ENCODE measurements at places on chromosomes 7 and 10. TPM values are rescaled to one million over a fixed set of nuclear protein-coding genes. Genes with fewer than 3 reads are reported as not detected.

- no peak for DNase-seq
- no peaks in the 10 kb centered on the region for H3K36me3 ChIP-seq
- no peak overlapping the region for H3K27ac ChIP-seq
Observed at GRCh38 chr7:94832051-94832450, 75.3 kb upstream of the PPP1R9A start.

GRCh38 chr10:7672341-7673134 is 5.8 kb upstream of the ITIH5 start:
- H3K4me3 ChIP-seq: no peak overlapping the region
- no peak for DNase-seq
- H3K27ac ChIP-seq: no peak overlapping the region
- peaks cover 38% of the 10 kb centered on the region for H3K27me3 ChIP-seq
- H3K4me1 ChIP-seq: no peaks in the 10 kb centered on the region

- H3K27ac ChIP-seq: no peak overlapping the region
- H3K27me3 ChIP-seq: peaks cover 5% of the 10 kb centered on the region
- H3K36me3 ChIP-seq: no peaks in the 10 kb centered on the region
Observed at GRCh38 chr10:35579726-35580422, 25.3 kb upstream of the GJD4 start.

DNA sequence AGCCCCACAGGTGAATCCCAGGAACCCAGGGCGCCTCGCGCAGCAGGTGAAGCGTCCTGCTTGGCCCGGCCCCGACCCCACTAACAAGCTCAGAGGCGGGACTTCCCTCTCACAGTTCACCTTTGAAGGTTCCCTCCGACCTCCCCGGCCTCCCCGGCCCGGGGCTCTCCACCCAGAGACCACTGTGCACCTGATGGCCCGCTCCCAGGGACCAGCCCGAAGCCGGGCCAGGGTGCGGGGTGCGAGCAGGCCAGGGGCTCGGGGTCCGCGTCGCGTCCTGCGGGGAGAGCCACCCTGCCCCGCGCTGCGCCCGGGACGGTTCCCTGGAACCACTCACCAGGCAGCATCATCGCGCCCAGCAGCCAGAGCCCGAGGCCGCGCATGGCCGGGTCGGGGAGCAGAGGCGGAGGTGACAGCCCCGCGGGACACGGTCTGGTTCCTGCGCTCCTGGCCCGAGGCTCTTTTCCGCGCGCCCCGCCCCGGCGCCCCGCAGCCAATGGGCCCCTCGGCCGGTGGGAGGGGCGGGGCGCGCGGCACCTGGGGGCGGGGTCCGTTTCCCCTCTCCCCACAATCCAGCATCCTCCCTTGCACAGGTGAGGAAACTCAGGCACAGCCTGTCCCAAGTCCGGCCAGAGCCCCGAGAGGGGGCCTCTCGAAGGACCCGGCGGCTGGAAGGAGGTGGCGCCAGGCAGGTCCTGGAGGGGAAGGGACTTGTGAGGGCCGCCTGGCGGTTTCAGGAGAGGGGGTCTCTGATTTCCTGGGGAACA is at the start of gene ADAM8:
ADAM8 (minus strand) TSS at position 434 of the 767 bp plus-strand sequence; CDS start at position 383, 51 bp downstream.
- peaks cover 26% of the 10 kb centered on the region for H3K27me3 ChIP-seq
- DNase-seq: peak; percentile 48
- no peak within 1 kb of the TSS for H3K4me3 ChIP-seq
- no peak within 1 kb of the TSS for H3K27ac ChIP-seq
- peaks cover under 1% of the 10 kb centered on the region for H3K36me3 ChIP-seq
- peaks cover 62% of the 10 kb centered on the region for H3K4me1 ChIP-seq

GRCh38 chr10:11098666-11099065 is 81.0 kb downstream of the CELF2 start:
- H3K4me3 ChIP-seq: no peak overlapping the region
- H3K27ac ChIP-seq: no peak overlapping the region
- H3K27me3 ChIP-seq: no peaks in the 10 kb centered on the region
- peaks cover 28% of the 10 kb centered on the region for H3K4me1 ChIP-seq
- no peaks in the 10 kb centered on the region for H3K36me3 ChIP-seq
- DNase-seq: peak; percentile 26

DNA sequence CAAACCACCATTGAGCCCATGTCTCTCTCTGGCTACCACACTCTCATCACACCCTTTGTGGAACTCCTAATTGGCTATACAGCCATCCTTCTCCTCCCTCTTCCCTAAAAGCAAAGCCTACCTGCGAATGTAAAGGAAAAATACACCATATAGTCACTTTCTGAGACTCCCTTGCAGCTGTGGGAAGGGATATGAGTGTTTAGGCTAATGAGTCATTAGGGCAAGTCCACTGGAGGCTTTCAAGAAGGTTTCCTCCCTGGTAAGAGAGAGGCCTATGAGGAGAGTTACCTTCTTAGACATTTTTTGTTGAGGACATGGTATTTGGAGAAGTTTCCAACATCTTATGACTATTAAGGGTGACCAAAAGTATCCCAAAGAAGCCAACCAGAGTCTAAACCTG is 4.1 kb upstream of the TMEM243 start:
- H3K4me1 ChIP-seq: peaks cover 8% of the 10 kb centered on the region
- no peak overlapping the region for H3K4me3 ChIP-seq
- no peaks in the 10 kb centered on the region for H3K36me3 ChIP-seq
- H3K27me3 ChIP-seq: no peaks in the 10 kb centered on the region

DNA sequence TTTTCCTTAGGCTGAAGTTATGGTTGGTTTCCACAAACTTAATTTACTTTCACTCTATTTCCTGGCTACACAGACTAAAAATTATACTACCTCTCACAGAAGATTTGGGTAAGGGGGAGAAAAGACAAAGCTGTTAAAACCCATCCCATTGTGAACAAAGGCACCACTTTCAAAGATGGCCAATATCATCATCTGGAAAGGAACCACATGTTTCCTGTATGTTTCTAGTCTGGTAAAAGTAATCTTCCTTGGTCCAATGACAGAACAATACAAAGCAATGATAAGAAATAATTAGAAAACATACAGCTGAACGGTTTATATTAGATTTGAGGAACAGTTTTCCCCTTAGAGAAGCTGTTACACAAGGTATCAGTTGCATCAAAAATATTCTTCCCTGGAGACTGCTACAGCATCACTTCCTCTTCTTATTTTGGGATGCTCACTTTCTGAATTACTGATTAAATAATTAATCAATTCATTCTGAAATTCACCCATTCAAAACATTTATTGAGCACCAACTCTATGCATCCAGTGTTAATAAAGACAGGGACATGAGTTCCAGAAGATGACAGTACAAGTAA is 8.5 kb upstream of the SFR1 start:
- H3K36me3 ChIP-seq: no peaks in the 10 kb centered on the region
- no peak overlapping the region for H3K27ac ChIP-seq
- H3K4me3 ChIP-seq: no peak overlapping the region
- H3K27me3 ChIP-seq: no peaks in the 10 kb centered on the region

DNA sequence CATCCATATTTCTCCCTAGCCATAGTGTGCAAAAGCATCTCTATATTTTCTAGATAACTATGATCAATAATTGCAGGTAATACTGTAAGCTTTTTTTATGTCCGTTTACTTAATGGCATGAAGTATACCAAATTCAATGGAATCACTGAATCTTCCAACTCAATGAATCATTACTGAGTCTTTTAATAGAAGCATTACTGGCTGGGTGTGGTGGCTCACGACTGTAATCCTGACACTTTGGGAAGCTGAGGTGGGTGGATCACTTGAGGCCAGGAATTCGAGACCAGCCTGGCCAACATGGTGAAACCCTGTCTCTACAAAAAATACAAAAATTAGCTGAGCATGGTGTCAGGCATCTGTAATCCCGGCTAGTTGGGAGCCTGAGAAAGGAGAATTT is 372.5 kb downstream of the BMPER start:
- H3K27ac ChIP-seq: no peak overlapping the region
- no peaks in the 10 kb centered on the region for H3K36me3 ChIP-seq
- DNase-seq: no peak
- no peaks in the 10 kb centered on the region for H3K4me1 ChIP-seq
- no peaks in the 10 kb centered on the region for H3K27me3 ChIP-seq

DNA sequence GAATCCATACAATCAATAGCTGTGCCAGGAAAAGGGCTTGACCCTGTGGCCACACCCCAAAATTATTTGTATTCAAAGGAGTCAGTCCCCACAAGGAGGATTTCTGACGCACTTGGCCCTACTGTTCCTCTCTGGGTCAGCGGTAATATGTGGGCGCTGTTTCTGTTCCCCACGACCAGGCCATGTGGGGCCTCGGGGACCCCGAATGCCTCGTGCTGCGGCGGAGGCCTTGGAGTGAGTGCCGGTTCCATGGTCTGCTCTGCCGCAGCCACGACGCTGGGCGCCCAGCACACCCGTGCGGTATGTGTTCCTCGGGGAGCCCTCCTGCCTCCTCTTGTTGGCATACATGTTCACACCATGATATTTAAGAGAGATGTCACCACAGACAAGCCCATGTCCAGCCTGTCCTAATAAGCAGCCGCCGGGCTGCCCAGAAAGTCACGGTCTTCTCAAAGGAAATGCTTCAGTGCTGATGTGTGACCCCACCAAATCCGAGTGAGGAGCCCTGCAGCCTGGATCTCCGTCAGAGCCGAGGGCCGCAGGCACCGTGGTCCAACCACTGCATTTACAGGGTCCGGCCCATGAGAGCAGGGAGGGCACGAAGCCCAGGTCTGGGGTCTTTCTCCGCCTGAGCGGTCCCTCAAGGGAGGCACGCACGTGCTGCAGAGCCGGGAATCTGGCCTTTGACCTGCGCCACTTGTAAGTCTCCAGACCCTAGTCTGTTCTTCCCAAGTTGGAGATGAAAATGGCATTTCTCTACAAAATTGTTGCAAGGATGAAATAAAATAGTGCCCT is 36.0 kb downstream of the EN2 start:
- H3K27ac ChIP-seq: no peak overlapping the region
- no peak overlapping the region for H3K4me3 ChIP-seq
- H3K27me3 ChIP-seq: peaks cover 91% of the 10 kb centered on the region
- H3K36me3 ChIP-seq: no peaks in the 10 kb centered on the region
- no peak for DNase-seq

DNA sequence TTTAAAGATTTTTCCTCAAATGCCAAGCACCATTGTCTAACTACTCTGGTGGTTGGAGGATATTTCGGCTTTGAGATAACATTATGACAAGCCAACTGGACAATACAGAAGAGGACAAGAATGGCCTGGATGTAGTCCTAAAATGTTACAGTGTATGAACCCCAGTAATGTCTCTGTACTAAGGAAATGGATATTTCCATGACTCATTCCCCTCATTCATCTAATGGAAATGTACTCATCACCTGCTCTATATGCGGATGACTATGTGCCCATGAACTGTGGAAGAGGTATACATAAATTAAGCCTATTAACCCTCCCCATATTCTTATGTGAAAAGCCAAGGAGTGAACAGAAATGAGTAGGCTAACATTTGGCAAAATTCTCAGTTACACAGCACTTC is 207.9 kb downstream of the CACNA2D1 start:
- no peak for DNase-seq
- peaks cover 11% of the 10 kb centered on the region for H3K4me1 ChIP-seq
- H3K27me3 ChIP-seq: no peaks in the 10 kb centered on the region
- H3K27ac ChIP-seq: no peak overlapping the region

DNA sequence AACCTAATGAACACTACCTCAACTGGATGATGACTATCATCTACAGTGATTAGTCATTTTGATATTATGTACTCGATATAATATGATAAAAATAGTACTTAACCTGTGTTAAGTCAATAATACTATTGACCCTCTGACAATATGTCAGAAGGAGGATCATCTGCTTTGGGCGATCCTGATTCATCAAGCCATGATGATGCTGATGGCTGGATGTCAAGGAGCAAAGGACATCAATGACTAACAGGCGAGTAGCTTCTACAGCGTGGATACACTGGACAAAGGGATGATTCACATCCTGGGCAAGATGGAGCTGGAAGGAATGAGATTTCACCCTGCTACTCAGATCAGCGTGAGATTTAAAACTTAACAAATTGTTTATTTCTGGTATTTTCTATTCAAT is 94.4 kb upstream of the SKAP2 start:
- H3K4me1 ChIP-seq: no peaks in the 10 kb centered on the region
- no peaks in the 10 kb centered on the region for H3K36me3 ChIP-seq
- H3K4me3 ChIP-seq: no peak overlapping the region
- DNase-seq: no peak
- no peak overlapping the region for H3K27ac ChIP-seq
- H3K27me3 ChIP-seq: no peaks in the 10 kb centered on the region

DNA sequence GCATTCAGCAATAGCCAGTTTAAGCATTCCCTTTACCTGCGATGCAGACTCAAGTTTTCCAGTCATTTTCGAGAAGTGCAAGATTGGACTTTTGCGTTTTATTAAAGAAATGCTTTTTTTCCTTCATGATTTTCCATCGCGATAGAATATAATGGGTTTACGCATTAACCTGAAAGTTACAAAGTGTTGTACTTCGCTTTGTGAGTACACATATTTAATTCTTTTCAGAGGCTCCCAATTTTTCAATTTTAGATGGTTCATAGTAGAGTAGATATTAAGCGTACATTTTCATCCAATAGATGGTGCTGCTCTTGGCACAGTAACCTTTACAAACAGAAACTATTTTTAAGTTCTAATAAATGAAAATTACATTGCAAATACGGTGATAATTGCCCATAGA is 1.3 kb downstream of the PTPRZ1 start:
- no peaks in the 10 kb centered on the region for H3K4me1 ChIP-seq
- no peak overlapping the region for H3K4me3 ChIP-seq
- no peaks in the 10 kb centered on the region for H3K36me3 ChIP-seq
- DNase-seq: no peak

- H3K27me3 ChIP-seq: no peaks in the 10 kb centered on the region
- no peak overlapping the region for H3K4me3 ChIP-seq
- peak overlapping the region; percentile 75 for H3K27ac ChIP-seq
Observed at GRCh38 chr7:96388620-96389383, 66.9 kb upstream of the SLC25A13 start.

GRCh38 chr10:49512121-49512809 is 26.7 kb downstream of the ERCC6 start:
- no peak overlapping the region for H3K4me3 ChIP-seq
- no peaks in the 10 kb centered on the region for H3K36me3 ChIP-seq
- no peaks in the 10 kb centered on the region for H3K27me3 ChIP-seq
- H3K27ac ChIP-seq: no peak overlapping the region
- H3K4me1 ChIP-seq: no peaks in the 10 kb centered on the region

GRCh38 chr10:129853562-129853903 is 110.5 kb downstream of the EBF3 start:
- no peaks in the 10 kb centered on the region for H3K36me3 ChIP-seq
- no peaks in the 10 kb centered on the region for H3K27me3 ChIP-seq
- no peak overlapping the region for H3K27ac ChIP-seq
- no peak for DNase-seq

Gene TRIM56
- 25.0 TPM for total RNA-seq

Gene GRID2IP
- total RNA-seq: not detected

Gene PDE6C
- total RNA-seq: not detected

Gene PPP1R17
- not detected for total RNA-seq
